ENCODE measurements at places on chromosomes 12 and 14.
A peak's percentile ranks its signal among the peaks of the same experiment; 100 is the strongest.

DNA sequence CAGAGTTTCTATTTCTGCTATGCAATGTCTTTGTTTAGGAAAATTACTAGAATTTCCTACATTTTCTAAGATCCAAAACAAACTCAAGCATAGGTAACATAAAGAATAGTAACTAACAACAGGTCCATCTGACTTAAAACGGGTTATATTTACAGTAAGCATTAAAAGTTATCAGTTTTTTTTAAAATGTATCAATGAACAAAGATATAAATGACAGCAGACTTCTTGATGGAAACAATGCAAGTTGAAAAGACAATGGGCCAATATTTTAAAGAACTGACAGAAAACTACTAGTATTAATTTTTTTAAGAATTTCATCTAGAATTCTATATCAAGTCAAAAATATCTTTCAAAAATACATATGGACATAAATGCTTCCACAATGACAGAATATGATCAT lies 367.1 kb upstream of the MGAT4C start:
- no peak for DNase-seq

GRCh38 chr12:69999561-69999960 lies 174.5 kb downstream of the MYRFL start:
- DNase-seq = no peak

- no peak for DNase-seq
Measured at GRCh38 chr12:1553987-1554982, 40.1 kb downstream of the FBXL14 start.

- peak; percentile 7 for DNase-seq
Measured at GRCh38 chr14:76456200-76456599, 80.3 kb downstream of the ESRRB start.

GRCh38 chr12:5379749-5380496 lies 52.0 kb upstream of the NTF3 start:
- peak; percentile 16 for DNase-seq

DNA sequence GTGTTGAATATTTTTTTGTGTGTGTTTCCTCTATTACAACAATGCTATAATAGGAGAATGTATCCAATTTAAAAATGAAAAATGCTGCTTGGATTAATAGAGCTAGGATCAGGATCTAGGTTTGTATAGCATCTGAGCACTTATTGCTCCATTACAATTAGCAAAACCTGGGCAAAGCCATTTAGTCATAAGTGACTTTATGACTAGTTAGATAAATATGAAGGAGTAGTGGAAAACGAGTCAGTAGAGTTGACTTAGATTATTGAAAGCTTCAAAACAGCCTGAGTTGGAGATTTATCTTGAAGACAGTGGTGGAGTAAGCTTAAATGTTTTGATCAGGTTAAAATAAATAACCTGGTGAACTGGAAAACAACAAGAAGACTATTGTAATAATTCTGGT lies 2.8 kb downstream of the MED21 start:
- DNase-seq = no peak

- DNase-seq = peak; percentile 6
Measured at GRCh38 chr12:51527966-51528365, 63.1 kb upstream of the SCN8A start.

DNA sequence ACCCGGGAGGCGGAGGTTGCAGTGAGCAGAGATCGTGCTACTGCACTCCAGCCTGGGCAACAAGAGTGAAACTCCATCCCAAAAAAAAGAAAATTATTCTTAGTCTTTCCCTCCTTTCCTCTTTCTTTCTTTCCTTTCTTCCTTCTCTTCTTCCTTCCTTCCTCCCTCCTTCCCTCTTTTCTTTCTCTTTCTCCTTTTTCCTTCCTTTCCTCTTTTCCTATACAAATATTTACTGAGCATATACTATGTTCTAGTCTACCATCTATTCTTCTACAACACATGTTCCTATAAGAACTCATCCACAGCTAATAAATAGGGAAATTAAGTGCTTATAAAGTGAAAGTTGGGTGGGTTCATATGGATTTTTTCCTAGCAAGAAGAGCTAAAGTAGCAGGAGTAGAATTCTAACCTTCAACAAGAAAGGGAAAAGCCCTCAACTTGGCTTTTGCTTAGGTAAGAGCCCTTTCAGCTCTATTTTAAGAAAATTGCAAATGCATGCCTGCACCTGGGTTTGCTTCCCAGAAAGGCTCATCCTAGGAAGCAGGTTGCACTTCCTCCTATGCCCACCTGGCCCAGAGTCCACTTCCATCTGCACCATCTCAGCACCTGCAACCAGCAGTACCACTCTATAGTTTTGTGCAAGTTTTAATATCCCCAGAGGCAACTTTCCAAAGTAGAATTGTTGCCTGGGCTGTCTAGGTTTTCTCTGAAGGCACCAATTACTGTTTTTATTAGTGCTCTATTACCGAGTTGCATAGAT lies 122.0 kb upstream of the CCND2 start:
- DNase-seq = peak; percentile 10

DNA sequence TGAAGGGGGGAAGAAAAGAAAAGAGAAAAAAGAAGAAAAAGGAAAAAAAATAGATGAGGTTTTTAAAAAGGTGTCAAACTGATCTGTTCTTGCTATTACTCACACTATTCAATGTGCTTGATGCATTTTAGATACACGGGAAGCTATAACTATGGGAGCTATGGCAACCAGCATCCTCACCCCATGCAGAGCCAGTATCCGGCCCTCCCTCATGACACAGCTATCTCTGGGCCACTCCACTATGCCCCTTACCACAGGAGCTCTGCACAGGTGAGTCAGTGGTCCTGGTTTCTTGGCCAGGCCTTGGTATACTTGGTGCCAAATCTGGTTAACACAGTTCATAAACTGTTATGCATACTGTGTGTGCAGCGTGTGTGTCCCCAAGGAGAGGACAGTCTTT lies 24.0 kb upstream of the RIC8B start:
- DNase-seq = no peak

GRCh38 chr14:92323011-92323915 lies at the start of gene SLC24A4:
Gene SLC24A4 (plus strand): TSS chr14:92323165. CDS start chr14:92323831, 666 bp downstream.
- DNase-seq = no peak

DNA sequence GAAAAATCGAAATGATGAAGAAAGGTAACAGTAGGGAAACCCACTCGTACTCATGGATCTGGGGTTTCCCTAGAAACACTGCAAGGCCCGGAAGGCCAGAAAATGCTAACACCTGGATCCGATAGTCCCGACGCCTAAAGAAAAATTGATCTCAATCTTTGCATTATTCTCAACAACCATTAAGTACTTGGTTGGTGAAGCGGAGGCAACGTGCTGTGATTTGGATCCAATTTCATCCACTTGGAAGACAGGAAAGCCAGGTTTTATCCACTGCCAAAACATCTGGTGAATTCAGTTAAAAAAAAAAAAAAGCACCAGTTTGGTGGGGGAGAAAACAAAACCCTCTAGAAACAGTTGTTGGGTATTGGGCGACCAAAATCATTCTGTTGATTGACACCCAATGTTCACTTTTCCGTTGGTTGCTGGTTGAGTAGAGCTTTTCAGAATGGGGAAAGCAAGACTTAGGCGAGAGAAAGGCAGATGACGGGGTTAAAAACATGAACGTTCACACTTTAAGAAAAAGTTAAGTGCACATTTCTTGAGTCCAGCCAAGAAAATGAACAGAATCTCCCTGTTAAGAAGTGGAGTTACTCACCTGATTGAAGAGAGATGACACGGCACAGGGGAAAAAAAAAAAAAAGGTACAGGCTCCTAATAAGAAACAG lies 41.9 kb upstream of the MED13L start:
- peak; percentile 26 for DNase-seq

GRCh38 chr12:668090-668481 lies 4.8 kb upstream of the NINJ2 start:
- DNase-seq = no peak

DNA sequence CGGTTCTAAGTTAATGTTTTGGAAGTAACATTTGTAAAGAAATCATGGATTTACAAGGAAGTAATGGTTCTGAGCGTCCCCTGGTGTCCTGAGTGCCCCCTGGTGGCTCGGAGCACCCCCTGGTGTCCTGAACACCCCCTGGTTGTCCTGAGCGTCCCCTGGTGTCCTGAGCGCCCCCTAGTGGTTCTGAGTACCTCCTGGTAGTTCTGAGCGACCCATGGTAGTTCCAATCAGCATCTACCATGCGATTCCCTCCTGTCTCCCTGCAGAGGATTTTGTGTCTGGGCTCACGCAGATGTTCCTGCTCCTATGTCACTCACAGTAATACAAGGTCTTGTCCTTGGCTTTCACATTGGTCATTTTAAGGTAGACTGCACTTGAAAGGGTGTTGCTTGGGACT lies 1352.9 kb downstream of the TMEM121 start:
- peak; percentile 82 for DNase-seq

- DNase-seq = no peak
Measured at GRCh38 chr14:100604121-100604501, 16.9 kb upstream of the BEGAIN start.

GRCh38 chr12:130818635-130819576 lies 20.1 kb downstream of the STX2 start:
- DNase-seq = peak; percentile 39

All from MV-4-11 (cell line).